H4 (cell line): ENCODE measurements at places on chromosomes 3 and 15.
A peak's percentile ranks its signal among the peaks of the same experiment; 100 is the strongest.

- DNase-seq = no peak
Observed at GRCh38 chr15:41957021-41957897, 15.1 kb downstream of the EHD4 start.

GRCh38 chr15:39591141-39591895 lies 10.4 kb downstream of the THBS1 start:
- DNase-seq = no peak

DNA sequence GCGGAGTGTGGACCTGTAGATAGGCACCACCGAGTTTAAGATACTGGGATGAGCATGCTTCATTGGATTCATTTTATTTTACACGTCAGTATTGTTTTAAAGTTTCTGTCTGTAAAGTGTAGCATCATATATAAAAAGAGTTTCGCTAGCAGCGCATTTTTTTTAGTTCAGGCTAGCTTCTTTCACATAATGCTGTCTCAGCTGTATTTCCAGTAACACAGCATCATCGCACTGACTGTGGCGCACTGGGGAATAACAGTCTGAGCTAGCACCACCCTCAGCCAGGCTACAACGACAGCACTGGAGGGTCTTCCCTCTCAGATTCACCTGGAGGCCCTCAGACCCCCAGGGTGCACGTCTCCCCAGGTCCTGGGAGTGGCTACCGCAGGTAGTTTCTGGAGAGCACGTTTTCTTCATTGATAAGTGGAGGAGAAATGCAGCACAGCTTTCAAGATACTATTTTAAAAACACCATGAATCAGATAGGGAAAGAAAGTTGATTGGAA lies 29.5 kb downstream of the SYNM start:
- DNase-seq = no peak

DNA sequence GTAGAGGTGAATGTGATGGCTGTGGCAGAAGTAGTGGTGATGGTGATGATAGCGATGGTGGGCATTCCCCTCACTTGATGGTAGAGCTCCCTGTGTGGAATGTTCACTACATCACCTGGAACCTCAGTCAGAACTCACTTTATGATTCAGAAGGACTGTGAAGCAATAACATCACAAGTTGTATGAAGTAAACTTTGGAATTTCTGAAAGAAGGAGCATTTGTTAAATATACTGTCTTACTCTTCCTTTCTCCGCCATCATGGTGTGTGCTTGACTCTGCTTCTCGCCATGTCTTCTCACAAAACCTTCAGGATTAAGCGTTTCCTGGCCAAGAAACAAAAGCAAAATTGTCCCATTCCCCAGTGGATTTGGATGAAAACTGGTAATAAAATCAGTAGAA lies at the start of gene PP2D1:
Gene PP2D1, minus strand, starts transcription at position 101 of the 400 bp plus-strand sequence. CDS start 192 bp downstream, outside the sequence.
- DNase-seq = no peak

DNA sequence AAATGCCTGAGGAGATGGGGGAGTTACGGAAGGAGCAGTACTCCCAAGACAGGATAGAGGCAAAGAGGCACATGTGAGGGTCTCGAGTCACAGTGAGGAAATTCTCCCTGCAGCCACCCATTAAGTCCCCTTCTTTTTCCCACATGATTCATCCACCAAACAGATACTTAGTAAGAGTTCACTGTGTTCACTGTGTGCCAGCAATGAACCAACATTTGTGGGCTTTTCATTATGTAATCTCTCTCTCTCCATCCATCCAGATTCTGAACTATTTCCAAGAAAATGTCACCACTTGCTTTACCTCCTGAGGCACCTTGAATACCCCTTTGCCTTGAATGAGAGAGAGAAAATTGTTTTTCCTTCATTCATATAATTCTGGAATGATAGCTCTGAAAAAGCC lies 24.6 kb upstream of the LRRFIP2 start:
- no peak for DNase-seq

- DNase-seq = no peak
Observed at GRCh38 chr3:143083781-143084180, 35.8 kb upstream of the CHST2 start.

- peak; percentile 81 for DNase-seq
Observed at GRCh38 chr15:70741107-70741531, 22.2 kb downstream of the UACA start.

- DNase-seq = no peak
Observed at GRCh38 chr3:29263476-29263875, 17.4 kb upstream of the RBMS3 start.

- no peak for DNase-seq
Observed at GRCh38 chr3:18872466-18872865, 275.8 kb upstream of the KCNH8 start.

GRCh38 chr15:51161491-51162220 lies 67.0 kb upstream of the TNFAIP8L3 start:
- DNase-seq = no peak

GRCh38 chr3:23590424-23591273 lies 215.1 kb upstream of the UBE2E1 start:
- DNase-seq = no peak

DNA sequence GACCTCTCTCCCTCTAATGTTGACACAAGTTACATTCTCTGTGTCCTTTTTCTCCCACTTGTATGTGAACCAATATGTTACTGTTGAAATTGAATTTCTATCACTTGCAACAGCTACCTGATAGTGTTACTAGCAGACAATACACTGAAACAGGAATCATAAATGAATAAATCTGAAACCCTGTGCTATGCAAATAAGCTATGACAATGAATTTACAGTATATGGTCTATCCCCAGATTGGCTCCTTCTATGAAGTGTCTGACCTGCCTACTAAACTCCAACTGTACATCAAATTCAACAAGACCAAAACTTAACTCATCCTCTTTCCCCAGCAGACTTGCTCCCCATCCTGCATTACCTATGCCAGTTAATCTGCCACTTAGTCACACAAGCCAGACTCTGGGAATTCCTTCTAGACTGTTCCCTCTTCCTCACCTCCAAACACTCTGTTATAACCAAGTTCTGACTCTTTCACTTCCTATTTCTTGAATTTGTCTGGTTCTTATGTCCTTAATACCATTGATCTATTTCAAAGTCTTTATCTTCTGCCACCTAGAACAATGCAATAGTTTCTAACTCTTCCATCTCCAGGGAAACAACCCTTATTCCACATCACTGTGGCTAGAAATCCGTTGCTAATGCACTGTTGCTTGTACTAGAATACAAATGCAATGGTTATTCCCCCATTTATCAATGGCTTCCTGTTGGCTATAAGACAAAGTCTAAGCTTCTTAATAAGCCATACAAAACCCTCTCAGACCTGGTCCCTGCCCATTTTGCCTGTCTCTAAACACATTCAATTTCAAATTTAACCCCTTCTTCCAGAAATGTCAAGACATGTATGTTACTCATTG lies 13.4 kb upstream of the ZNF639 start:
- DNase-seq = no peak

DNA sequence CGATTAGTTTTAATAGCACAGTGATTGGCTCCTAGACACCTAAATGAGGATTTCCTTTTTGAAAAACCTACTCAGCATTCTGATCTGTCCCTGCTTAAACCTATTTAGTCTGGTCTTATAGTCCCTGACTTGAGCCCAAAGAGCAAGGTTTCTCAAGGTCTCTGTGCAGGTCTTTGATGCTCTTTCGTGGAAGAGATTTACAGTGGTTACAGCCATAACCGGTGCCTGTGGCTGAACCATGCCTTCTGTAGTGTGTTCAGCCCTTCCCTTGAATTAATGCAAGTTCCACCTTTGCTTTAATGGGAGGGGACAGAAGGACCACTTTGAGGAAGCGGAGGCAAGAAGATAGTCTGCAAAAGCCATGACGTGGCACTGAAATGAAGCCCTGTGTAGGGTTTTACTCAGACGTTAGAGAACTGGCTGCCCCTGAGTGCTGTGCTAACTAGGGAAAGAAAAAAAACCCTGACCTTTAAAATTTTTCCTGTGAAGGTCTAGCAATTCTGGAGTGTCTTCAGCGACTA lies 43.0 kb downstream of the ZBTB38 start:
- no peak for DNase-seq

DNA sequence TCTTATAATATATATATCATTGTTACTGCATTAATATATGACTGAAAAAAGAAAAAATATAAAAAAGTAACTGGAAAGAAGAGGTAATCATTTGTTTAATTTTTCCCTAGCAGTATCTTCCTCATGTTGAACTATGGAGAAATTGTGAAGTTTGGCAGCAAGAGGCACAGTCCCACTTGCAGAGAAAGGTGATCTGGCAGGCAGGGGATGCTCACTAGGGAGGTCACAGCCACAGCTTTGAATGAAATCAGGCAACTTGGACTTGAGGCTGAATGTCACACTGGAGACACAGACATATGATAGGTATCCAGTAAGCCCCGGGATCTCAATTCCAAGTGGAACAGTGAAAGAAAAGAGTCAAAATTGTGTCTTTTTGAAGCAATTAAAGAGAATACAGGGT lies 149.9 kb upstream of the RORA start:
- DNase-seq = no peak

DNA sequence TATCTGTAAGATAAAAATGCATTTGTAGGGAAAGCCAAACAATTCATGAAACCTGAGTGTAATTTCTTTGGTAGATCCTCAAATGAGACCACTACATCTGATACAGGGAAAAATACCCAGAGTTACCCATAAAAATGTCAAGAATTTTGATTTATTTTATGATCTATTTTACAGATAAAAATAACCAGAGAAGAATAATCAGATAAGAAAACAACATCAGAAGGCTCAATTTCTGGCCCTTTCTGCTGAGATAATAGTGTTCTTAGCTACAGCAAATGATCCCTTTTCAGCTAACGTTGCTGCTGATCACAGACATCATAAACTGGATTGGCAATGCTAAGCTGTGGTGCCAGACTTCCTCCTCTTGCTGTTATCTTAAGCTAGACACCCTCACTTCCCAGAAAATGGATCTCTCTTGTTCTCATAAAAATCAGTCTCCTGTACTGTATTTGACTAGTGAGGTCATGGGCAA lies 21.3 kb upstream of the TMEM108 start:
- DNase-seq = no peak

DNA sequence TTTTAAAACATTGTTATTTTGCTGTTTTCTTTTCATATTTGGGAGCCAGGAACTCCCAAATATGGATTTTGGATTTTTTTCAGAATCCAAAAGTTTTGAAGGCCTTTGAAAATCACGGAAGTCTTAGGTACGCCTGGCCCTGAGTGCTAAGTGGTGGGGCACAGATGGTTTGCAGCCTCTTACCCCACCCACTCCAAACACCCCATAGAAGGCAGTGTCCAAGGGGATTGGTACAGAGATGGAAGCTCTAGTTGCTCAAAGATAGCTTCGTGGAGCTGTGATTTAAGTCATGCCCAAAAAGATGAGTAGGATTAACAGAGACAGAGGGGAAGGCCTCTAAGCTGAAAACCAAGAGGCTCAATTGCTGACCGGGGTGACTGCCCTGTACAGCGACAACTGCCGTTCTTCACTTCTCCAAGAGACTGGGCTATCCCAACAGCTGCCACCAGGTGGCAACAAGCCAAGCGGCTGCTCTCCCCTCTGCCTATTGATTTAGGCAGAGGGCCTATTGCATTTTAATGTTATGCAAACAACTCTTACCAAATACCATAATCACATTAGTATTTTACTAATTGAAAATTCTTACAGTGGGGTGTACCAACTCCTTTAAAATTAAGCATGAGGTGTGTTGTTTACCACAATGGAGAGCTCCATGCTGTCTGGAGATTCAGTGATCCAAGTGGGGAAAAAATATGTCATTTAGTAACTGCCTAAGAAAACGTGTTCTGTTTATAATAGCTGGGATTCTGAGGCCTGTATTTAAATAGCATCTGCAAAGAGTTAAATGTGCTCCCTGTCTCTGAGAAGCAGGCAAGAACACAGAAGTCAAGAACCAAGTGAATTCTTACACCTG lies 64.0 kb upstream of the C15orf61 start:
- DNase-seq = peak; percentile 35
